ENCODE measurements at places on chromosomes 7 and 10.

GRCh38 chr7:50718876-50719275, 63.8 kb downstream of the GRB10 start:
- DNase-seq: no peak

DNA sequence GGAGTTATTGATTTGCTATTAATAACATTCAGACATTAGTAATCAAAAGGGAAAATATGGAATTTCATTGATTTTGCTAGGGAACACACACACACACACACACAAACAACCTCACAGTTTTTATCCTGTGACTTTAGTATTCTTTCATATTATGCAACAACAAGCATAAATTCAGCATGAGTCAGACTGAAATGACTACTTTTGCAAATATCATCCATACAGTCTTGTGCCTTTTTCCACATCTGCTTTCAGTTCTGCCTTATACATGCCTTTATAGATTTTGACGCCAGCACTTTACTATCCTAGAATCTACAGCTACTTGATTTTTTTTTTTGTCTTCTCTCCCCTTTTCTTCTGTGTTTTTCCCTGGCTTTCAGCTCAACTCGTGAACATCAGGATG, 975.8 kb upstream of the LRRTM3 start:
- no peak for DNase-seq

- DNase-seq: no peak
These were observed 19.6 kb downstream of the RGS10 start for GRCh38 chr10:119522747-119523426.

DNA sequence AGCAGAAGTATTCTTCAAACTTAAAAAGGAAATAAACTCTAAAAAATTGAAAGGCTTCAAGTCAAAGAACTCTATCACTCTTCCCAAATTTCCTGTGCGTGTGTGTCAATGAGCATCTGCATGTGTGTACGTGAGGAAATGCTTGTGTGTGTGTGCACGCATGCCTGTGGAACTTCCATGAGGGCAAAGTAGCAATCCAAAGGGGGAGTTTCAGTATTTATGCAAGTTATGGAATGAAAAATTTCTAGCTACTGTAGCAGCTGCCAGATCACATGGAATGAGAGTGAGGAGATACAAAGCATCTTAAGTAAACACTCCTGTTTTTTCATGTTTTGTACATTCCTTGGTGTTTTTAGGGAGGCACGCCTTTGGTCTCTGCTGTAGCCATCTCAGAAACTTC, 152.6 kb downstream of the RAPGEF5 start:
- DNase-seq: no peak

- no peak for DNase-seq
These were observed 162.8 kb downstream of the USP6NL start for GRCh38 chr10:11448545-11449244.

DNA sequence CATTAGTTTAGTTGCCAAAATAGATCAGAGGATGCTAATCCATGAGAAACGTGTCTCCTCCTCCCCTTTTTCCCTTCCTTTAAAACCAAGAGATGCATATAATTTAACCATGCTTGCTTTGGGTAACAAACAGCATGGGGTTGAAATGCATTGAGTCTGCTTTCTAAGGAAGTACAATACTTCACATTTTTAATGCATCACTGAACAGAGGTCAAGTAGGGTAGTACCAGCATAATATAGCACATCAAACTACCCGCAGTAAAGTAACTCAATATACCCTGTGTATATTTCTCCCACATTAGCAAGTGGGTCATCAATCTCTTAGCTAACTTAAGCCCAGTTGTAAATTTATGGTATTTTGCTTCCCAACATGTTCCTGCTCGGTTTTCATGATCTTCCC, 239.3 kb upstream of the SEMA3C start:
- no peak for DNase-seq

GRCh38 chr10:26479766-26480492, 41.8 kb downstream of the APBB1IP start:
- DNase-seq: no peak

DNA sequence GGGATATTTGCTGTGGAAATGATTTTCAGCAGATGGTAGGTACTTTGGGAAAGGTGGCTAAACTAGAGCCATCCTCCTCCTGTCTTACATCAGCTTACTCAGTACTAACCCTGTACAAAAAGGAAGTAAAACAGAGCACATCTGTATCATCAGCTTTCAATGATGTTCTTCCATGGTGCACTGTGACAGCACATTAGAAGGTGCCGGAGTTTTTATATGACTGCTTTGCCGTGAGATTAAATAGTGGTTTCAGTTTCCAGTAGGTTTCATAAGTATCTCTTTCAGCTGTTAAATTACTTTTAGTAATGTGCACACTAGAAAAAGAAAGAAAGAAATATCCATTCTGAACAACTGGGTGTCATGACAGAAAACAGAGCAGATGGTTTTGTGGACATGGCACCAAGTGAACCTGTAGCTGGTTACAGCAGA, 86.5 kb downstream of the ARID5B start:
- no peak for DNase-seq

Data from activated effector memory CD4-positive, alpha-beta T cell treated with Interleukin-2 at 50 U/mL for 16 hours (primary cell).